Lung (tissue), 17 donors: ENCODE measurements at places on chromosomes 2 and 18. TPM values are rescaled to one million over a fixed set of nuclear protein-coding genes. Genes with fewer than 3 reads are reported as not detected.

C1QL2 gene
- not detected for total RNA-seq

DNA sequence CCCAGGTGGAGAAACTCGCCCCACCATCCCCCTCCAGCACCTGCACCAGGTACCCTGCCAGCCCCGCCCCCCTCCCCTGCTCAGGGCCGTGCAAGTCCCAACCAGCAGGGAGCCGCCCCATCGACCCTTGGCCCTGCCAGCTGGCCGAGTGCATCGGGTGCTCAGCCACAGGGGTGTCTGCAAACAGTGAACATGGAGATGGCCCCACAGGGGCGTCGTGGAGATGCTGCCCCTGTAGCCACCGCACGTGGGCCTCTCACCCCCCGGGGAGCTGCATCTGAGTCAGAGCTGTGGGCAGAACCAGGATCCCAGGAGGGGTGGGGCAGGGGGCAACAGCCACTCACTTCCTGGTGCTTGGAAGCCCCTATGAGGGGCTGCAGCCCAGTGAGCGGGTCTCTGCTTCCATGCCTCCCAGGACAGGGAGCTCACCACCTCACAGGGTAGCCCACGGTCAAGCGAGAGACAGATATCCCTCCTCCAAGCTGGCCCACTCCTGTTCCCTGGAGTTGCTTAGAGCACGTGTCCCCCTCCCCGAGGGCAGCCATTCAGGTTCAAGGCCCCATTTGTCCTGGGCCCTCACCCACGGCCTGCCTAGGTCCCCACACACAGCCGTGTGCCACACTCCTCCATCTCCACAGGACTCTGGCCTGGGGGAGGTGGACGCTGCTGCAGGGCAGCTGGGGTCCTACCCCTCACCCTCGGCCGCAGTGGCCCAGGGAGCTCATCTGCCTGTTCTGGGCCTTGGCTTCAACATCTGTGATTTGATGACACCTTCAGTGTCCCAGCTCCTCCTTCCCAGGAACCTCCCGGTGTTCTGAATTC, 1.1 kb upstream of the MAB21L4 start:
- H3K27me3 ChIP-seq, result no peaks in the 10 kb centered on the region
- H3K36me3 ChIP-seq, result no peaks in the 10 kb centered on the region
- no peak for DNase-seq
- H3K27ac ChIP-seq, result peak overlapping the region; percentile 83
- H3K4me3 ChIP-seq, result no peak overlapping the region

DNA sequence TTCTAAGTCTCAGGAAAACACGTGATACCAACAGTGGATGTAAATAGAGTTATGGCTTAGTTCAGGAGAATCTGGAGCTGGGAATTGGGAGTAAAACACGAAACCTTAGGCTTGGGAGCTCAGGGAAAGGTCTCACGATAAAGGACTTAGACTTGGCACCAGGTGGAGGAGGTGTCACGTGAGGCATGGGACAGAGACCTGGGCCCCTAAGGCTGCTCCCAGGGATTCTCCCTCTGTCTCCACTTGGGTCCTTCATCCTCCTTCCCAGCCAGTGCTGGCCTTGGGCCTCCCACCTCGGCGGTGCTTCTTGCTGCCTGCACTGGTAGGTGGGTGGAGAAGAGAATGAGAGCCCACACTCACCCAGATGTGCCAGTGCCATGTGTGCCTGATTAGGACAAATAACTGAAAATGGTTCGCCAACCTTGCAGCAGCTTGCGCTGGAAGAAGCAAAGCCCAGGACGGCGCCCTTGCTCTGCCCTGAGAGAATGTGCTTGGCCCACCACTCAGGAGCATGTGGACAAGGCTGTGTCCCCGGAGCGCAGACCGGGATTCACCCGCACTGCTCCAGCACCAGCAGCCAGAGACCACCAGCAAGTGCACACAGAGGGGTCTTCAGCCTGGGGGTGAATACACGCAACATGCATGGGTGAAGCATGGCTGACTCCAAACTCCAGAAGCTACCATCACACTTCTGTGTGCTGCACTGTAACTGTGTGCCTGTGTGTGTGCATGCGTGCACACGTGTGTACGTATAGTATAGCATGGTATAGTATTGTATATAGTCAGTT, 48.1 kb downstream of the PSMG2 start:
- H3K4me1 ChIP-seq, result no peaks in the 10 kb centered on the region
- no peak overlapping the region for H3K4me3 ChIP-seq
- DNase-seq, result no peak
- H3K27ac ChIP-seq, result no peak overlapping the region

LAMA3 gene
- 110 TPM for total RNA-seq

DNA sequence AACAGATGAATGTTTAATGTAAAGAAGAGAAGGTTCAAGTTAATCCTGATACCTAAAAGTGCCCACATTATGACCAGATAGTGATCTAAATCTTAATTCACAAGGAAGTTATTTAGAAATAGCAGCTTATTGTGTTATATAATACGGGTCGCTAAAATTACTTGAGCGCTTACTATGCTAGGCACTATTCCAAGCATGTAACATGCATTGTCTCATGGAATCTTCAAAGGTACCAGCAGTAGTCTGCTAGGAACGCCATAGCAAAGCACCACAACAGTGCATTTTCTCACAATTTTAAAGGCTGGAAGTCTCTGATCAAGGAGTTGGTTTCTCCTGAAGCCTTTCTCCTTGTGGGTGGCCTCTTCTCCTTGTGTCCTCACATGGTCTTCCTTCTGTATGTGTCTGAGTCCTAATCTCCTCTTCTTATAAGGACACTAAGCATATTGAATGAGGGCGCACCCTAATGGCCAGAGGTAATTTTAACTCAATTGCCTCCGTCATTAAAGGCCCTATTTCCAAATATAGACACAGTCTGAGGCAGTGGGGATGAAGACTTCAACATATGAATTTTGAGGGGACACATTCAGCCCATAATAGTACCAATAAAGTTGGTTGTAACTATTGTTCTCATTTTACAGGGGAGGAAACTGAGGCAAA, 118.4 kb downstream of the LRRC30 start:
- no peaks in the 10 kb centered on the region for H3K36me3 ChIP-seq
- no peak overlapping the region for H3K27ac ChIP-seq
- no peak overlapping the region for H3K4me3 ChIP-seq
- H3K27me3 ChIP-seq, result no peaks in the 10 kb centered on the region
